CD4-positive, alpha-beta T cell (primary cell): ENCODE measurements at places on chromosomes 13 and 19. TPM values are rescaled to one million over a fixed set of nuclear protein-coding genes. Genes with fewer than 3 reads are reported as not detected.

KCNC3 gene
- 1.6 TPM for total RNA-seq

NPAS1 gene
- total RNA-seq = 1.1 TPM

DNA sequence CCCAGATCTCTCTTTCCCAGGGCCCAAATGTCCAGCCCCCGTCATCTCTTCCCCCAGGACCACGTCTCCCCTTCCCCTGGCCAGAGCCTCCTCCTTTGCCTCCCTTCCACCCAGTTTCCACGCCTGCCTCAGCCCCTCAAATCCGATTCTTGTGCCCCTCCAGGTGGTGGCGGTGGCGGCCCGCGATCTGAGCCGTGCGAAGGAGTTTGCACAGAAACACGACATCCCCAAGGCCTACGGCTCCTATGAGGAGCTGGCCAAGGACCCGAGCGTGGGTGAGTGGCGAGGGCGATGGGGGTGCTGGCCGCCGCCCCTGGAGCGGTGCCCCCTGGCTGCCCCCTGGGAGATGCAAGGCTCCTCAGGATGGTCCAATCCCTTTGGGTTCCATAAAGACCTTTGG lies 1.3 kb downstream of the DHDH start:
- no peak for DNase-seq

DNA sequence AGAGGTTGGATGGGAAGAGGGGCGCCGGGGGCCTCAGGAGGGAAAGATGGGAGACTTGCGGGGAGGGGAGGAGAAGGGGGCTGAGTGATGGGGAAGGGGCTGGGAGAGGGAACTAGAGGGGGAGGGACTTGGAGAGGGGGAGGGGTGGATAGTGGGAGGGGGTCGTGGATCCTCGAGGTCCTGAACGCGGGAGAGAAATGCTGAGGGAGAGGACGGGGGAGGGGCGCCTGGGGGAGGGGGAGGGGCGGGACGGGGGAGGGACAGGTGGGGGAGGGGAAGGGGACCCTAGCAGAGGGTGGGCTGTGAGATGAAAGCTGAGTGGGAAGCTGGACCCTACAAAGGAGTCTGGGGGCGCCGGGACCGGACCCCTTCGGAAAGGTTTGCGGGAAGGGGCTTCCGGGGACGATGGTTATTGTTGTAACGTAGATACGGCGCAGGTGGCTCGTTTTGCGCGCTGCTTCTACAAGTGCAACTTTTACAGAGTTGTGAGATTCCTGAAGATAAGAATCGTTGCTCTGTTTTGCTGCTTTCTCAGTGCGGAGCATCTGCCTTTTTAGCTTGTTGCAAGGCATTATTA lies 418 bp downstream of the ZNF444 start:
- DNase-seq = peak; percentile 70

DNA sequence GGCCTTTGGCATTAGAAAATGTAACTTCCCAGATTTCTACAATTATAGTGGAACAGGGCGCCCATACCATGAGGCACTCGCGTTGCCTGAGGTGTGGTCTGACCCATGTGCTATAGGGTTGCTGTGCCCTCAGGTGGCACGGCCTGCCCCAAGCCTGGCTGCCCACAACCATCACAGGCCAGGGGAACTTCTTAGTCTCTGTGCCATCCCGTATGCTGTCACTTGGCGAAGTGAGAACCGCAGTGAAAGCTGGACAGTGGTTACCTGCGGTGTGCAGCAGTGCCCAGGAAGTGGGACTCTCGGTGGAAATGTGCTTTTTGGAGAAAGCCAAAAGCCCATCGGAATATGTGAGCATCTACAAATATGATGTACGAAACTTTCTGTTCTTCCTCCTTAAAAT lies 88.2 kb upstream of the GPR183 start:
- no peak for DNase-seq

DNA sequence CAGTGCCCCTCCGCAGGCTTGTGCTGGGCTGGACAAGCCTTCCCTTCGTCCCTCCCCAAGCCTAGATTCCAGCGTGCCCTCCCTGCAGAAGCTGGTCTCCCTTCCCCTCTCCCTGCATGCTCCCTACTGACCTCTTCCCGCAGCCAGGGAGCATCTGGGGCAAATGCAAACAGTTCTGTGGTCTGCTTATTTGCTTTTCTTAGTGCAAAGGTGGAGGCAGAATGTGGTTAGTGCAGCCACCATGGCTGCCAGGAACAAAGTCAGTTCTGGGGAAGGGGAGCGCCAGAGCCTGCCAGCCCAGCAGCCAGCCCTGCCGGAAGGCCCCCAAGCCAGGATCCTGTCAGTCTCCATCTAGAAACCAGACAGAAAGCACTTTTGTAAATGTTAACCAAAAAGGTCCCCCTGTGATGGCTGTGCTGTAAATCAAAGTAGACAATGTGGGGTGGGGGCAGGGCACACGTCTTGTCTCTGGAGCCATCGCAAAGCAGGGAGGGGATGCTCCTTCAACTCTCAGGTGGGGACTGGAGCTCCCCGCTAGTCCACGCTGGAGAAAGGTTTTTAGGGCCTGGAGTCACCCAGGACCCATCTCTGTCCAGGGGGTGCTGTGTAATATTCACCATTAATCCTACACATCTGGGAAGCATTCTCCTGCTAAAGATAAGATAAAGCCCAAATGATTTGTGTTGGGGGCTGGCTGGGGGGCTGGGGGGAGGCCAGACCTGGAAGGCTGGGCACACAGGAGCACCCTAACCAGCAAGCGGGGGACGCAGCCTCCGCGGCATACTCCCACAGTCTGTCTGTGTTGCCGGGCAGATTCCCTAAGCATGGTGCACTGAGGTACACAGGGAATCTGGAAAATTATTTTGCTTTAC lies 30.9 kb downstream of the SERP2 start:
- no peak for DNase-seq
